ENCODE measurements at places on chromosomes 7 and 10.

- no peak for DNase-seq
Observed at GRCh38 chr10:69505636-69506318, 54.5 kb downstream of the TSPAN15 start.

- no peak for DNase-seq
Observed at GRCh38 chr7:5578495-5578894, 154.9 kb upstream of the TNRC18 start.

- DNase-seq = no peak
Observed at GRCh38 chr10:61029411-61029810, 85.4 kb upstream of the RHOBTB1 start.

GRCh38 chr7:137925091-137925490, 76.8 kb downstream of the CREB3L2 start:
- DNase-seq = no peak

GRCh38 chr10:76337641-76338040, 906.2 kb downstream of the LRMDA start:
- DNase-seq = no peak

DNA sequence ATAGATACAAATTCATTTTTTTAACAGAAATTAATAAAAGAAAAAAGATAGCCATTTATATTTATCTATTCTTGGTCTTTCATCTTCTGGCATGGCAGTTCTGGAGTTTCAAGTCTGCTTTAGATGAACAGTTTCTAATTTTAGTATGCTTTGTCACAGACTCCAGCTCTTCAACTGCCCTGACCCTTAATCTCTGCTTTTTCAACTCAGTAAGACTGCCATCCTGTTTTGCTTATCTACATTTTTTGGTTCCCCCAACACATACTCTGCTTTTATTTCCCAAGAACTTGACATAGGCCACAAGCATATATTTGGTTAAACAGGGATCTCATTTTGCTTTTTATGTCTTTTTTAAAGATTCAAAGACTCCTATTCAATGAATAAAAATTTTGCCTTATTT, 309.3 kb upstream of the KCND2 start:
- DNase-seq = no peak

- no peak for DNase-seq
Observed at GRCh38 chr10:43196981-43197833, 59.0 kb downstream of the CSGALNACT2 start.

DNA sequence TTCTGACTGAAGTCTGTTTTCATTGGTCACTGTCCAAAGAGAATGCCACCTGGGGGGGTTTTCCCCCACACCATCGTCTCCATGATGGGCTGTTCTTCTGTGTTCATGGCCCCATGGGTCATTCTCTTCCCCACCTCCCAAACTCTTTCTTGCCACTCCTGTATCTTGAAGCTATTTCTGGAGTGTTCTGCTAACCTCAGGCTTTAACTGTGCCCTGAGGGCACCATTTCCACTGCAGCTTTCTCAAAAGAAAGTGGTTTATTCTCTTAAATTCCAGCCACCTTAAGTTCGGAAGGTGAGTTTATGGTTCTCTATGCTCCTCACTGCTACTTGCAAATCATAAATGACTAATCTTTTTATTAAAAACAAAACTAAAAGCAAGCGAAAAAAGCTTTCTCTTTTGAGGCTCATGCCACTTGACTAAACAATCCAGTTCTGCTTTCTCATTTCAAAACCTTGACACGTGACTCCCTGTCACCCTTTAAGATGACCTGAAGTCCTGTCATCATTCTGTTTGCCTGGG, 7.4 kb upstream of the APBB1IP start:
- DNase-seq = no peak

DNA sequence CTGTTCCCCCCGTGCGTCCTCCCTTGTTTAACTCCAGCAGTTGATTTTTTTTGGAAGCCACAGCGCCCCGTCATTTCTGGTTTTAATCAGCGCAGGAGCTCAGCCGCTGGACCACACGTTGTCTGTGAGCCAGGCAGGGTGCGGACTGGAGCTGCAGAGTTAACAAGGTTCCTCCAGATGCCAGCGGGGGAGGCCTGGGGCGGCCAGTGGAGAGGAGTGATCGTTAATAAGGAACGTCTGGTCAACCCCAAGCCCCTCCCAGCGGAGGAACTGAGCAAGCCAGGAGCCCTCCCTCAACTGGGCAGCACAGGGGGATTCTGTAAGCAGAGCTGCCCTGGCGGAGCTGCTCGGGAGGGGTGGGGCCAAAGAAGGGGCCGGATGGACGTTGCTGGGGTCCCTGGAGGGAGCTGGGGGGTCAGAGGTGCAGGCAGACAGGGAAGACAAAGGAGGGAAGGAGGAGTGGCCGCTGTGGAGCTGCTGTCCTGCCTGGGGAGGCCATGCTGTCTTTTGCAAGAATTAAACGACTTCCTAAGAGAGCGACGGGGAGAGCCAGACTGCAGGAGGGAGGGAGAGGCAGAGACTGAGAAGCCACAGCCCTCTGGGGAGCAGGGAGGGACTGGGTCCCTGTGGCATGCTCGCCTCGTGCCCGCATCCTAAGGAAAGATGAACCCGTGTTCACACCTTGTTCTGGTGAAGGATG, 537.1 kb upstream of the FOXK1 start:
- DNase-seq = no peak

DNA sequence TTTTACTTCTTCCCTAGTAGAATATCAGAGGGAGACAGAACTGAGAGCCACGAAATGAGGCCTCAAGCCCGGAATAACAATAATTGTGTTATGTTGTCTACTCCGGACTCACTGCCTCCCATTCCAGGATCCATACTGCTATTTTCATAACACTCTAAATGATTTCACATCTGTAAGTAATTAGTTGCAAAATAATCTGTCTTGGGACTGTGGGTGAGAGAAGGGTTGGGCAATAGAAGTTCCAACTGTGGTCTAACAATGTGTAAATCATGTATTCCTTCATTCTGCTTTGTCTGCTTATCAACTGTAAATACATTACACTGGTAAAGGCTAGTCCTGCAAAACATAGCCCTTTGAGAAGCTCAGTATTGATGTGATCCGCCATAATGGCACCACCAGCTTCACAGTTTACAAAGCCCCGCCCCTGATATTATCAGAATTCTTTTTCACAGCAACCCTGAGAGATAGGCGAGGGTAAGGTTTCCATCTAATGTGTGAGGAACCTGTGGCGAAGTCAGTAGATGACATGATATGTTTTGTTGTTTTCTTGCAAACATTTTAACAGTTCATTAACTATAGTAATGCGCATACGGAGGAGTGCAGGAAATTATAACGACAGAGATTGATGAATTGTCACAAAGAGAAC, 265.7 kb upstream of the BMPER start:
- DNase-seq = no peak

GRCh38 chr10:112395809-112396530, 22.1 kb downstream of the ACSL5 start:
- no peak for DNase-seq

- no peak for DNase-seq
Observed at GRCh38 chr7:27750316-27750715, 10.4 kb downstream of the TAX1BP1 start.

DNA sequence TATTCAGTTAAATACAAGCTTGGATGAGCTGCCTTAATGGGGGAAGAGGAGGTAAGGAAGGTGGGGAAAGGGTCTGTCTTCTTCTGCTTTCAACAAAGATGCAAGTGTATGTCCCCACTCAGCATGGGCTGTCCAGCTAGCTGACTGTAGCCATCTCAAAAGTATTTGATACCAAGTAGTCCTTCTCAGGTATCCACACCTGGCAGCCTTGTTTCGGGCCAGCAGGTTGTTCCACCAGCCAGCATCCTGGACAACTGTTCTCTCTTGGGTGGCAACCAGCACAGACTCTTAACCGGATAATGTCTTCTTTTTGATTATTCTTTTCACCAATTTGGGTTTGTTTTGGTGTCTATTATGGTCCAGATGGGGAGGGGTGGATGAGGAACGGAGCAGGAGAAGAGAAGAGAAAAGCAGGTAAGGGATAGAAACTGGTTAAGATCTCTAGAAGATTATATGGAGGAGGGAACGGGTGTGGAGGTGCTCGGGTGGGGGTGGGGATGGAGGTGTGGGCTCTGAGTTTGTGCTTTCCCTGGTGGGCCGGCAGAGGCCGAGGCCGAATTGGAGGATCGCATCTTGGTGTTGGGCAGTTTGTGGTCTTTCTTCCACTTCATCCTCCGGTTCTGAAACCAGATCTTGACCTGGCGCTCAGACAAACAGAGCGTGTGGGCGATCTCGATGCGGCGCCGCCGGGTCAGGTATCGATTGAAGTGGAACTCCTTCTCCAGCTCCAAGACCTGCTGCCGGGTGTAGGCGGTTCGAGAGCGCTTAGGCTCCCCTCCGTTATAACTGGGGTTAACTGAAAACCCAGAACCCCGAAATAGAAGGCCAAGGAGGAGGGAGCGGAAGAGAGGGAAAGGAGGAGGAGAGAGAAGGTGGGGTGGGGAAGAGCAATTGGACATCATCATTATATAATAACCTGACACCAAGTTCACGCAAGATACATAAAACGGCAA, 1.5 kb downstream of the HOXA4 start:
- no peak for DNase-seq

DNA sequence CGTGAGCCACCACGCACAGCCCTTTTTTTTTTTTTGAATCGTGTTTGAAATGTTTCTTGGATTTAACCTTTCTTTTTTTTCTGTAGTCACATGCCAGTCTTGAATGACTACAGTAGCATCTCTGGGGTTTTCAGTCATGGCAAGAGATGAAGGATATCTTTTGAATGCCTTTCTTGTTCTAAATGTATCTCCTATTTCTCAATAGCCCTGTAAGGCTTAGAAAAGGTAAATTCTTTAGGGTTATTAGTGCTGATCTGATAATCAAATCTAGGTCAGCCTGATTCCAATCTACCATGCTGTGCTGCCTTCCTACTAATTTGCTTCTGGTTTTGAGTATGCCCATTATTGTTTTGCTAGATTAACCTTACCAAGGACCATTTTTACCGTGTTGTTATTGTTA, 70.2 kb downstream of the TAX1BP1 start:
- DNase-seq = no peak

GRCh38 chr7:119571666-119572065, 701.3 kb upstream of the KCND2 start:
- no peak for DNase-seq

DNA sequence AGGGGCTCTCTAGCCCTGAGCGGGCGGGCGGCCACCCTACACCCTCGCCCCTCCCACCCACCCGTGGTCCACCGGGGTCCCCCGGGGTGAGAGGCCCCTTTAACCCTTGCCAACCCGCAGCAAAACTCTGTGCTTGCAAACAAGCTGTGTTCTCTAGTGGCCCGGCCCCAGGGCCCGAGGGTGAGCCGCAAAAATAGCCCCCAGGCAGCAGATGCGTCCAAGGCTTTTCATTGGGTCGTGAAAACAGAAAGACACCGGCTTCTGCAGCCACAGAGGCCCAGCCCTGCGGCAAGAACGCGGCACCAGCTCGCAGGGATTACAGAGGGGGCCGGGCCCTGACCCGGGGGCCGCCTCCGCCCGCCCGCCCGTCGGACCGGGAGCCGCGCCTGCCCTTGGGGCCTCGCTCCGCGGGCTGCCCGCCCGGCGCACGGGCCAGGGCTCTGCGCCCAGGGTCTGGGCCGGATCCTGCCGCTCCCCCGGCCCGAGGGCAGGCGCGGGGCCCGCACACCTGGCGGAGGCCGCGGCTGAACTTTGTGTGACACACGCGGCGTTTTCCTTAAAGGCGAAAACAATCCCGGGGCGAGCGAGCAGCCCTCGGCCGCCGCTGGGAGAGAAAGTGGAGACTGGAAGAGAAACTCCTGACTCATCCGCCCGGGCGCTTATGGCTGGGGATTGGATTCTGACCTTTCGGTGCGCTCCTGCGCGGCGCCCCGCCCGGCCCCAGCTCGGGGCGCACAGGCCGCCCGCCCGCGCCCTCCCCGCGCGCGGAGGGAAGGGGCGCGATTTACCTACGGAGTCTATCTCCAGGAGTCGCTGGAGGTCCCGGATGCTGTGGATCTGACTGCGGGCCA, 2.8 kb downstream of the PDGFA start:
- peak; percentile 67 for DNase-seq

GRCh38 chr10:76879116-76879913, 758.3 kb downstream of the KCNMA1 start:
- no peak for DNase-seq

DNA sequence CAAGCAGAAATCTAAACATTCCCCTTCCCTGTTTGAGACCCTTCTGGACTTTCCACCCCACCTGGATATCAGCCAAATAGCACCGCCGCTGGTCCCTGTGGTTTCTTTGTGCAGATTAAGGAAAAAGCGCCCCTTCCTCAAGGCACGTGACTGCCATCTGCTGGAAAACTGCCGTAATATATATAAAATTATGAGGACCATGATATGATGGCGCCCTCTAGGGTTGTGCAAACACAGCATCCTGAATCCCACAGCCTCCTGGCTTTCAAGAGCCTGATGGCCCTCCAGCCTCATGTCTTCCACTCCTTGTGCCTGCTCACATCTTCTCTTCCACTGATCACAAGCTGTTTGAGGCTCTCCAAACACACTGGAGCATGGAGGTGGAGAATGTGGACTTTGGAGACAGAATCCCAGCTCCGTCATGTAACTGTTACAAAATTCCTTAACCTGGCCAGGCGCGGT, 121.3 kb downstream of the MYL10 start:
- DNase-seq = peak; percentile 47

DNA sequence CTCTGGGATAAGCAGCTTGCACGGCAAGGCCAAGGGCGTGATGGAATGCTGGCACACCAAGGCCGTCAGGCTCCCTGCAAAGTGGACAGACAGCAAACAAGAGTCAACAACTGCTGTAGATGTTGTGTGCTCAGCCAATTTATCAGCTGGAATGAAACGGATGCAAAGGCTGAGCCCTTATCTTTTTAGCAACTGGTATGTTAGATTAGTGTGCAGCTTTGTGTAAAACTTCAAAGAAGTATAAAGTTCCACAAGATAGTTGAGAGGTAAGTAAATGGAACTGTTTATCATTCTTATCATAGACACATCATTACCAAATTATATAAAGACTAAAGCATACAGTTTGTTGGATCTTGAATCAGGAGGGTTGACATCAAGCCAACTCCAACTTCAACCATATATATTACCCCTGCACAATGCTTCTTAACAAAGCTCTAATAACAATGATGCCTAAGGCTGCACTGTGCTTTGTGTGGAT, 289.0 kb downstream of the TNS3 start:
- DNase-seq = no peak

DNA sequence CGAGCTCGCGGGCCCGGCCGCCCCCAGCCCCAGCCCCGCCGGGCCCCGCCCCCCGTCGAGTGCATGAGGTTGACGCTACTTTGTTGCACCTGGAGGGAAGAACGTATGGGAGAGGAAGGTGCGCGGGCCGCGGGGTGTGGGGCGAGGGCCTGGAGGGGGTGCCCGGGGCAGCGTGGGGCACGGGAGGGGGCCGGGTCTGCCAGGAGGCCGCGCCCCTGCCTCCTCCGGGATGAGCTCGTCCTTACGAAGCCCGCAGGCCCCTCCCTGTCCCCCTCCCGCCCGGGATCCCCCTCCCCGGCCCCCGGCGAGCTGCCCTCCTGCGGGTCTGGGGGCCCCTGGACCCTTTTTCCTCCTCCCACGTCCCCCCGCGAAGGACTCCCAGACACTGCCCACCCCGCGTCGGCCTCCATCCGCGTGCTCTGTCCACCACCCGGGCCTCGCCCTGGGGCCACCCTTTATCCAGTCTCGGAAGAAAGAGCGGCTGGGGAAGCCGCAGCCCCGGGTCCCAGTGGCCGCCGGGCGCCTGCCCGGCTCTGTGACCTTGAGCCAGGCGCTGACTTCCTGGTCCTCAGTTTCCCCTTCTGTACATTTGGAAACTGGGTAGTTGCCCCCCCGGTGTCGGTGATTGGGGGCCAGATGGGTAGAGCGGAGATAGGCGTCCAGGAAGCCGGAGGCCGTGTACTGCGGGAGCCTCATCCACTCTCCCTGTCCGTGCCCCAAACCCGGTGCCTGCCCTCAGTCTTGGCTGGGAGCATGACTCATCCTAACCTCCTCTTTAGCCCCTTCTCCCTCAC, 521 bp downstream of the LIMK1 start:
- peak; percentile 38 for DNase-seq
